ENCODE measurements at places on chromosomes 7 and 10.
A peak's percentile ranks its signal among the peaks of the same experiment; 100 is the strongest.

DNA sequence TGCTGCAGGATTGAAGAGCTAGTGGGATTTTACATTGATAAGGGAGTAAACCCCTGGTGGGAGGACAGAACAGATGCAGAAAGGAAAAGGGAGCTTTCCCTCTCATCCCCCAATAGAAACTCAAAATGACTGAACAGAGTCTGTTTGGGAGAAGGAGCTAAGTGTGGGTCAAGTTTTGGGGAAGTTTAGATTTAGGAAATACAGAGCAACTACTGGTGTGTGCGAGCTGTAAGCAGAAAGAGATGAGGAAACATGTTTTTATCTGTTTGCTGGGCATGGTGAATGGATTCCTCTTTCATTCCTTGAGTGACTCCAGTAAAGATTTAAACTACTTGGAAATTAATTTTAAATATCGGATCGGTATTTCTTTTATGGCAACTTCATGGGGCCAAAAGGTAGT lies 132.7 kb downstream of the AOAH start:
- DNase-seq = no peak

GRCh38 chr7:55366461-55367070 lies 1.4 kb downstream of the LANCL2 start:
- no peak for DNase-seq

- DNase-seq = no peak
Measured at GRCh38 chr7:154882931-154883474, 119.9 kb downstream of the PAXIP1 start.

- no peak for DNase-seq
Measured at GRCh38 chr10:83222300-83222699, 917.0 kb upstream of the GHITM start.

DNA sequence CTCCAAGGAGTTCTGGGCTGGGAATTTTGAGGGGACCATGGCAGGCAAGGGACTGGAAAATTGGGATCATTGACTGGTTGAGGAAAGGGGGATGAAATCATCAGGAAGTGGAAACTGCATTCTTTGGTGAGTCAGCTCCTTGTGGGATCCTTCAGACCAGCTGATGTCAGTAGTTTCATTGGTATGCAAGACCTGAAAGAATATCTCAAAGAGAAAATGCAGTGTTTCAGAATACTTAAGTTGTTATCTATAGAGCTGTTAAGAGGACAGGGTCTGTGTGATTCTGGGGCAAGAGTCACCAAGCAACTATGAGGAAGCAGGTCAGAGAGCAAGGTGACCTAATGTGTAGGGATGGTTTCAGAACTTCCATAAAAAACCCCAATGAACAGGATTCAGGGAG lies 595.9 kb upstream of the AUTS2 start:
- peak; percentile 5 for DNase-seq
